ENCODE measurements at places on chromosomes 2 and 18. TPM values are rescaled to one million over a fixed set of nuclear protein-coding genes. Genes with fewer than 3 reads are reported as not detected.

DNA sequence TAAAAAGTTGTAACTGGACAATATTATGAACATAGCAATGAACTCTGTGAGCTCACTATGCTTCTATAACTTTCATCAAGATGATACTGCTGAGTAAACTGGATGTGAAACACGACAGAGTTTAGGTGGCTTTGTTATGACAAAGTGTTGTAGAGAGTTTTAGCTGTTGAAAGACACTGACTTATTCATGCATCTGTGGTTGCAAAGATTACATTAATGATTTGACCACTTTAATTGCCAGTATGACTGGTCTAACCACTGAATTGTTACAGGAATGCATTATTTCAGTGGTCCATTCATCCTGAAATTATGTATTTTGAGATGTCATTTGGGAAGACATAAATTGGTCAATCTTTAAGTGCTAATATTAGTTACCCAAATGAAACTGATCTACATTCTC lies 117.9 kb downstream of the SPHKAP start:
- H3K4me1 ChIP-seq: no peaks in the 10 kb centered on the region
- H3K27me3 ChIP-seq: no peaks in the 10 kb centered on the region
- no peak overlapping the region for H3K4me3 ChIP-seq
- H3K27ac ChIP-seq: no peak overlapping the region
- DNase-seq: no peak
- no peaks in the 10 kb centered on the region for H3K36me3 ChIP-seq

GRCh38 chr18:25346561-25346960 lies 5.4 kb downstream of the ZNF521 start:
- H3K4me3 ChIP-seq: no peak overlapping the region
- H3K27me3 ChIP-seq: peaks cover 49% of the 10 kb centered on the region
- no peaks in the 10 kb centered on the region for H3K36me3 ChIP-seq
- no peak overlapping the region for H3K27ac ChIP-seq

GRCh38 chr18:76895498-76895897 lies 73.1 kb downstream of the ZNF236 start:
- H3K4me1 ChIP-seq: no peaks in the 10 kb centered on the region
- no peak for DNase-seq
- H3K4me3 ChIP-seq: no peak overlapping the region
- H3K36me3 ChIP-seq: no peaks in the 10 kb centered on the region
- no peak overlapping the region for H3K27ac ChIP-seq

GRCh38 chr2:201471732-201472393 lies 20.3 kb downstream of the STRADB start:
- DNase-seq: no peak
- H3K27ac ChIP-seq: no peak overlapping the region
- H3K36me3 ChIP-seq: no peaks in the 10 kb centered on the region
- H3K27me3 ChIP-seq: no peaks in the 10 kb centered on the region

GRCh38 chr2:65317841-65318240 lies 90.2 kb downstream of the ACTR2 start:
- H3K27ac ChIP-seq: no peak overlapping the region
- no peaks in the 10 kb centered on the region for H3K36me3 ChIP-seq
- DNase-seq: no peak
- no peak overlapping the region for H3K4me3 ChIP-seq
- peaks cover 18% of the 10 kb centered on the region for H3K4me1 ChIP-seq

DNA sequence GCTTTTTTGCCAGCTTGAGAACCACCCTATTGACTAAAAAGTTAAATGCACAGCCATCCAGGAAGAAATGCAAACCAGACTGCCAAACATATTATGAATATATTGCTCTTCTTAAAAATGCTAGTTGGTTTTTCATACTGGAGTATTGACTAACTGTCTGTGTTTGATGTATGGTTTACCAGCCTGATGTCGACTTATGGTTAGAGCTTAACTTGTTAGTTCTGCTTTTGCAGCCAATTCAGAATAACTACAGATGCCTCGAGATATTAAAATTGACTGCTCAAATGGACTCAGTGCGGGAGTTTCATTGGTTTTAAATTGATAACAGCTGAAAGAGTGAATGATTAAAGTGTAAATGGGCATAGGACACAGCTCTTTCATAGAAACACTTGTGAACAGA lies 369.8 kb downstream of the ARHGAP15 start:
- H3K4me3 ChIP-seq: no peak overlapping the region
- no peak overlapping the region for H3K27ac ChIP-seq
- H3K4me1 ChIP-seq: no peaks in the 10 kb centered on the region
- H3K27me3 ChIP-seq: no peaks in the 10 kb centered on the region
- H3K36me3 ChIP-seq: no peaks in the 10 kb centered on the region

GRCh38 chr2:232316461-232317330 lies 61.9 kb upstream of the ALPP start:
- H3K27me3 ChIP-seq: no peaks in the 10 kb centered on the region
- DNase-seq: no peak
- no peak overlapping the region for H3K27ac ChIP-seq
- H3K4me3 ChIP-seq: no peak overlapping the region
- no peaks in the 10 kb centered on the region for H3K4me1 ChIP-seq

DNA sequence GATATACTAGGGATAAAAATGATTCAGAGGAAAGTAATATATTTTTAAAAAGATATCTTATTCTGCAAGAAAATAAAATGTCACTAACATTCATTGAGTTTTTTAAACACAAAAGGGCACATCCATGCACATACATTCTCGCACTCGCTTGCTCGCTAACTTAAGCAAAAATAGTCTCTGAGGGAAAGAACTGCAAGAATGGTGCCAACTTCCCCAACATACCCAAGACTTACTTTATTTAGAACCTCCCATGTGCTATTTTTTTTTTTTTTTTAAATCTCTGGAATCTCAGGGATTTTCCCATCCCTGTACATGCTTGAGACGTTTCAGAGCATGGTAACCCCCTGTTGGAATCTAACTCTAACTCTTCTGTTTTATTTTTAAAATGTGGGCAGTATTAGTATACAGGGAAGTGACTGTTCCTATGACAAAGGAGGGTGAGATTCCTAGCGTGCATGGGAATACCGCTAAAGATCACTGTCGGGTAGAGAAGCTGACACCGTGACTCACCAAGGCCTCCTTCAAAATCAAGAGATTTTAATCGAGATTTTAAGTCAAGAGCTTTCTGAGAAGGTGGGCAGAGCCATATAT lies 187.9 kb upstream of the ZEB2 start:
- no peak overlapping the region for H3K4me3 ChIP-seq
- H3K27ac ChIP-seq: no peak overlapping the region
- H3K27me3 ChIP-seq: no peaks in the 10 kb centered on the region
- H3K36me3 ChIP-seq: no peaks in the 10 kb centered on the region
- no peak for DNase-seq
- H3K4me1 ChIP-seq: no peaks in the 10 kb centered on the region

DNA sequence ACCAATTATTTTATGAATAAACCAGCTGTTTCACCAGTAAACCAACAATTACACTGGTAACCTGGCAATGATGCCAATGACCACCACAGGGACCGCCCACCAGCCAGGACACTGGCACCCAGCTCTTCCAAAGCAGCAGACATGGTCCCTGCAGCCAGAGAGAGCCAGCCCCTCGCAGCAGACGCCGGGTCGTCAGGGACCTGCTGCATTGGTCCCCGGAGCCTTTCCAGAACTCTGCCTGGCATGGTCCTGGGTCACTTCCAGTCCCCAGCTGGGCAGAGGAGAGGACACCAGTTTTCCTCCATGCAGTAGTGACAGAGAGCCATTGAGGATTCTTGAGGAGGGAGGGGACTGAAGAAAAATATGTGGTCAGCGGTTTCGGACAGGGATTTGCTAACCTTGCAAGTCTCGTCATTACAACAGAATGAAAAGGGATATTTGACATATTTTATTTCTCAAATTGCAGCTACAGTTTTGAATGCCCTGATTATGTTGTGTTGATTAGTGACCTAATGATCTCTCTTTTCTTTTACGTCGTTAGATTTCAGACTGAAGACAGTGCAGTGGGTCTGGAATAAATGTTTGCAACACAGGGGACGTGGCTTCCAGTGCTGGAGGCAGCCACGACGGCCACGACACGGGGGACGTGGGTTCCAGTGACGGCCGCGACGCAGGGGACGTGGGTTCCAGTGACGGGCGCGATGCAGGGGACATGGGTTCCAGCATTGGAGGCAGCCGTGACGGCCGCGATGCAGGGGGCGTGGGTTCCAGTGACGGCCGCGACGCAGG lies 154.5 kb downstream of the TPO start:
- no peaks in the 10 kb centered on the region for H3K27me3 ChIP-seq
- no peaks in the 10 kb centered on the region for H3K36me3 ChIP-seq
- DNase-seq: no peak
- no peaks in the 10 kb centered on the region for H3K4me1 ChIP-seq
- H3K27ac ChIP-seq: no peak overlapping the region

- no peak overlapping the region for H3K4me3 ChIP-seq
- no peaks in the 10 kb centered on the region for H3K27me3 ChIP-seq
- H3K36me3 ChIP-seq: no peaks in the 10 kb centered on the region
- no peak overlapping the region for H3K27ac ChIP-seq
- no peak for DNase-seq
Observed at GRCh38 chr18:36592282-36592681, 236.5 kb downstream of the TPGS2 start.

DNA sequence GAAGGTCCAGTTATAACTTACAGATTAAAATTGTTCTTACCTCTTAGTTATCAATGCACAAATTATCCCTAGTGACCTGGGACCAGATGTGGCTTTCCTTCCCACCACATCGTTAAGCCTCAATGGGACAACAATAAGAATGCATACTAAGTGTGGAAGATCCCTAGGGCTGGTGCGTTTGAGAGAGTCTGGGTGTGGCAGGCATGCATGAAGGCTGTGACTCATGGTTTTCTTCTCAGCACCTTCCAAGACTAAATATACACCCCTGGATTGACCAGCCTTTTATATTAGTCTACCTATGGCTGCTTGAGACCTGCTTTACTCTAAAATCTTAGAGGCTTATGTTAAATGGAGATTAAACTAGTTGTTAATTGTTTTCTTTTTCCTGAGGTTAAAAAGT lies 261.7 kb upstream of the SLC14A2 start:
- H3K4me3 ChIP-seq: no peak overlapping the region
- H3K4me1 ChIP-seq: peaks cover 13% of the 10 kb centered on the region
- peak; percentile 26 for DNase-seq

GRCh38 chr2:195768431-195768830 lies 111.4 kb downstream of the SLC39A10 start:
- no peaks in the 10 kb centered on the region for H3K36me3 ChIP-seq
- H3K27ac ChIP-seq: no peak overlapping the region
- no peak for DNase-seq
- H3K4me1 ChIP-seq: no peaks in the 10 kb centered on the region

- H3K27me3 ChIP-seq: no peaks in the 10 kb centered on the region
- peak; percentile 15 for DNase-seq
- H3K36me3 ChIP-seq: no peaks in the 10 kb centered on the region
- no peak overlapping the region for H3K4me3 ChIP-seq
Observed at GRCh38 chr2:208570851-208571763, 164.5 kb downstream of the PTH2R start.

DNA sequence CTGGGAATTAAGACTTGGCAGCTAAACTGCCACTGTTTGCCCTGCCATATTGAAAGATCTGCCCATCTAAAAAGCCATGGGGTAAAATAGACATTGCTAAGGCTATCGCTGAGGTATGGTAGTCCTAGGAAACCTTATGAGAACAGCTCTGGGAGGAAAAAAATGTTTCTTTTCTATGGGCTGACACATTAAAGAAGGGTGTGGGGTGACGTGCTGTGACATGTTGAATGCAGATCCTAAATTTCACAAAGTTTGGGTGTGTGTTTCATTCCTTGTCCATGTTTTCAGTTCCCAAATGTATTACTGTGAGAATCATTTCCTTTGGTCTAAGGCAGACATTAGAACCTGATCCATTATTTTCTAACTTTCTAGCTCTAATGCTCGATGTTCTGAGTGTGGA lies 766.4 kb downstream of the BCL11A start:
- H3K27ac ChIP-seq: no peak overlapping the region
- no peak overlapping the region for H3K4me3 ChIP-seq
- no peaks in the 10 kb centered on the region for H3K27me3 ChIP-seq
- DNase-seq: no peak
- H3K36me3 ChIP-seq: no peaks in the 10 kb centered on the region

- no peak overlapping the region for H3K4me3 ChIP-seq
- no peaks in the 10 kb centered on the region for H3K27me3 ChIP-seq
- no peak for DNase-seq
- H3K4me1 ChIP-seq: no peaks in the 10 kb centered on the region
- H3K27ac ChIP-seq: no peak overlapping the region
Observed at GRCh38 chr2:184326066-184326465, 272.3 kb upstream of the ZNF804A start.

DNA sequence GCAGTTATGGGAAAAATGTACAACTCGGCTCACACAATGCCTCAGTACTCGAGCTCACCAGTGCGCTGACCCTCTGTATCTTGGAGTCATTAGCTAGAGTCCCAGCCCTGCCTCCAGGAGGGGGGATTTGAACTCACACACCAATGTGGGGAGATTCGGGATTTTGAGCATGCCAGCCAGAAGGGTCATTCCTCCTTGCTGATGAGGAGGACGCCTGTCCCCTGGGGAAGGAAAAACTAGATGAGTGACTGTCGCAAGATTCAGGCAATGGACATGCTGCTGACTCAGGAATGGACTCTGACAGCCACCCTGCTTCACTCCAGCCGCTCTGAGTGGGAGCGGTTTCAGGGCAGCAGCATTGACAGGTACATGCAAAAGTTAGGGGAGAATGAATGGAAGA lies 20.6 kb downstream of the FIGN start:
- H3K36me3 ChIP-seq: no peaks in the 10 kb centered on the region
- H3K27ac ChIP-seq: no peak overlapping the region
- DNase-seq: no peak

DNA sequence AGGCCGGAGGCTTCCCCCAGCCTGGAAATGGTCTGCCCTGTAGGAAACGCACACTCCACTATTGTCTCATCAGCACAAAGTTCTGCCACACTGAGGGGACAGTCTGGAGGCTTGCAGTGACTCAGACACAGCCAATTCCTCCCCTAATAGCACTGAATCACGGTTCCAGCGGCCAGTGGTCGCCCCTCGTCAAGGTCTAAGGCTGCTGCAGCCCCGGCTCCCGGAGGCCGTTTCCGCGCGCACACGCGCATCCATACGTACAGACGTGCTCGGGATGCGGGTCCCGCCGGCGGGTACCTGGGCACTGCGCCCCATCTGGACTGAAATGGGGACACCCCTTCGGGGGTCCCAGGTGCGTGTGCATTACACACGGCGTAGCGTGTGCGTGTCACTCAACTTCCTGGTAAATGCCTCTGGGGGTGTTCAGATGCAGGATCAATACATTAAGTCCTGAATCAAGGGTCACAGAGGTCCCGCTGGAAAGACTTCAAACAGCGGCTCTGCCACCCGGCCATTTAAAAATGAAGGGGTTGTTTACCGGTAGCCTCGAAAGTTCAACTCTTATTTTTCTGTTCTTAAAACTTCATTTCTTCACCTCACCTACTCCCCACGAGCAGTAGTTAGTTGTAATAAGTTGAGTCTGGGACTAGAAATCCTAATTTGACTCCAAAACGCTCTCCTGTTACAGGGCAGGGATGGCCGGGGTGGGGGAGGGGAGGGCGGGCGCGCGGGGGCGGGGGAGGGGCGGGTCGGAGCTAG lies 572 bp upstream of the ZNF516 start:
- peak overlapping the region; percentile 64 for H3K4me3 ChIP-seq
- peaks cover 6% of the 10 kb centered on the region for H3K4me1 ChIP-seq
- peak; percentile 69 for DNase-seq
- peak overlapping the region; percentile 92 for H3K27ac ChIP-seq

Gene STARD6
- total RNA-seq: not detected

Gene UGT1A6
- total RNA-seq: 3.4 TPM

Gene POTEI
- total RNA-seq: 1.9 TPM

Gene GALNT13
- 21.0 TPM for total RNA-seq

Gene HOXD3
- 0.20 TPM for total RNA-seq

Gene CROCC2
- total RNA-seq: 0.10 TPM

Gene CFAP65
- 0.12 TPM for total RNA-seq

Gene HOXD11
- 5.7 TPM for total RNA-seq

Gene ALMS1
- 17.5 TPM for total RNA-seq

Measured in hepatocyte (in vitro differentiated cells).